NCI-H1048 (cell line): ENCODE measurements at places on chromosomes 16 and 17.

GRCh38 chr16:52372313-52372712, 174.6 kb downstream of the TOX3 start:
- DNase-seq = no peak

- no peak for DNase-seq
These were observed 4.8 kb upstream of the ANKRD11 start for GRCh38 chr16:89495121-89495520.

GRCh38 chr17:45743626-45744326, 40.3 kb upstream of the CRHR1 start:
- DNase-seq = no peak

GRCh38 chr17:40646791-40647623, 611 bp downstream of the SMARCE1 start:
- no peak for DNase-seq

- no peak for DNase-seq
These were observed 175.4 kb downstream of the SEC14L1 start for GRCh38 chr17:77316191-77316641.

- no peak for DNase-seq
These were observed 480 bp downstream of the MRPS7 start for GRCh38 chr17:75262112-75262606.

DNA sequence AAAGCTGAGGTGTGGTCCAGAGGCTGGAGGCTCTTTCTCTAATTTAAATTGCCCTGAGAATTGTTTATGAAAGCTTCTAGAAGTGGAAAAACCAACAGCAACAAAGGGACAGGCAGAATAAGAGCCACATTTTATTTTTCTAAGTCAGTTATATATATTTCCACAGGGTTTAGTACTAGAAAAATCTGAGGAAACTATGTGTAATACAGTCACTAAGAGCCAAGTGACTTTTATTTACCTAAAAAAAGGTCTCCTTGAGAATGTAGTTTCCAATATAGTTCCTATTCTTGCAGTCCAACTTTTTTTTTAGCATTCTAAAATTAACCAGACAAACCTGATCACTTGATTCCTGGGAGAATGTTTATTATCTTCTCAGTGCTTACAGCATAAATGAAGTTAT, 296.6 kb upstream of the MYOCD start:
- no peak for DNase-seq

DNA sequence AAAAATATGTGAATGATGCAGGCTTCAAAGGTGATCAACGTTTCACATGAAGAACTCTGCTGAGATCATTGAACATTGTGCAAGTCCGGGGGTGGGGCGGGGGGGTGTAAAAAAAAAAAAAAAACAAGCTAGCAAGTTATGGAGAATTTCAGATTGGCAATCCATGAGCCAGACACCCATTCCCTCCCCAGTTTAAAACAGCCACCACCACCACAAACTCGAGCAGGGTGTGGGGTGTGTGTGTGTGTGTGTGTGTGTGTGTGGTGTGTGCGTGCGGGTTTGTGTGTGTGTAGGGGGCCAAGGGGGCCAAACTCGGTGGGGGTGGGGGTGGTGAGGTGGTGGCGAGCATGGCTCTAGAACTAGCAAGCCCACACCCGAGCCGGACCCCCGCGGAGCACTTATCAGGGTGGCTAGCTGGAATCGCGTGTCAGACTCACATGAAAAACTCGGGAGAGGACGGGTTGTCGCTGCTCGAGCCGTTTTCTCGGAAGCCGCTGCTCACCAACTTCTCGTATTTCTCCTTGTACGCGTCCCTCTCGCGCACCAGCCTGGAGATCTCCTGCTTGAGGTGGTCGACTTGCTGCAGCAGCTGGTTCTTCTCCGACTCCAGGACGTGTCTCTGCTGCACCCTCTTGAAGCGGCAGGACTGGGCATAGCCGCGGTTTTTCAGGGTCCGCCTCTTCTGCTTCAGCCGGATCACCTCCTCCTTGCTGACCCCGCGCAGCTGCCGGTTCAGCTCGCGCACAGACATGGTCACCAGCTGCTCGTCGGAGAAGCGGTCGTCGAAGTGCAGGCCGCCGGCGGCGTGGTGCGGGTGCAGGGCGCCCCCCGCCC, 2.0 kb downstream of the MAF start:
- DNase-seq = no peak

DNA sequence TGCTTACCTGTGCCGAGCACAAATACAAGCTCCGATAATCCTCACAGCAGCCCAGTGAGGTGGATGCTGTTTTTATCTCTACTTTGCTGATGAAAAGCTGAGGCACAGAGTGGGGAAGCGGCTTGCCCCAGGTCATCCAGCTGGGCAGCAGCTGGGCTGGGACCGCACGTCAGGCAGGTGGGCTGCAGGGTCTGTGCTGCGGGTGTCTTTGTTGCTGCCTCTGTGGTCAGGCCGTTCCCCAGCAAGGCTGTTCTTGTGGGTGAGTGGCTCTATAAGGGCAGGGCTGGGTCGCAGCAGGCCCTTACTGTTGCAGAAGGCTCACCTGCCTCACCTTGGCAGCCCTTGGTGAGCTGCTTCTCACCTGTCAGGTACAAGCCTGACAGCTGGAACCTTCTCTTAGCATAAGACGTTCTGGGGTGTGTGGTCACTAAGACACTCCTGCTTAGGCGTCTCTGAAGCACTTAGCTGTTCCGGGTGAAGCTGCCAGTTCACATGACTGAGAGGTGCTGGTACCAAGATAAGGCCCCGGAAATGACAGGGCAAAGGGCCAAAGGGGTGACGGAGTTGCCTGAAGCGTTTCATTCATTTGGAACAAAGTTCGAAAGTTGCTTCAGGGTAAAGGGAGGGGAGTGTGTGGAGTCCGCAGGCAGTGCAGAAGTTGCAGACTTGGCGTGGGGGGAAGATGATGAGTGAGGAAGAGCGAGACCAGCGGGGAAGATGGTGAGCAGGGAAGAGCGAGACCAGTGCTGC, 17.4 kb downstream of the IRF8 start:
- no peak for DNase-seq

- no peak for DNase-seq
These were observed 394 bp upstream of the CPD start for GRCh38 chr17:30378241-30378824.

DNA sequence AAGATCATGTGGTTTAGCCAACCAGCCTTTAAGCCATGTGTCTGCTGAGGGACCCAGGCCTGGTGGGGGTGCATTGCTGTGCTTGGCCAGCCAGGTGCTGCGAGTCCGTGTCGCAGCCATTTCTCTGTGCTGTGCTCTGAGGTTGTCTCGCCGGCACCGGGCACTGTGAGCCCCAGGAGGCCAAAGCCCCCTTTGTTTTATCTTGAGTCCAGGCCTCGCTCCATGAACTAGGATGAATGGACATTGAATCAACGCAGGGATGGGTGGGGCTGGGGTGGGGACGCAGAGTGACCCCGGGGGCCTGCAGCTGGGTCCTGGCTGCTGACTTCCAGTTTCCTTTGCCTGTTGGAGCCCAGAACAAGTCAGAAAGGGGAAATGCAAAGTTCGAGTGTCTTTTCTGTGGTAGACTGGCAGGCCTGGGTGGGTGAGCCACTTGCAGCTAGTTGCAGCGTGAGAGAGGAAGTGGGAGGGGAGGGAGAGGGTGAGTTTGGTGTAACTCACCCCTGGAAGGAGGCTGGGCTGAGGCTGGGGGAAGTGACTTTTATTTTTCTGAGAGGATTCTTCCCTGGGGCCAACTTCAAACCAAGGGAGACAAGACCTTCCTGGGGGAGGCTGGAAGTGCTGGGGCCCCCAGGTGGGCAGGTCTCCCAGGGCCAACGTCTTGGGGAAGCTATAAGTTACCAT, 324.7 kb downstream of the SEC14L1 start:
- DNase-seq = no peak

DNA sequence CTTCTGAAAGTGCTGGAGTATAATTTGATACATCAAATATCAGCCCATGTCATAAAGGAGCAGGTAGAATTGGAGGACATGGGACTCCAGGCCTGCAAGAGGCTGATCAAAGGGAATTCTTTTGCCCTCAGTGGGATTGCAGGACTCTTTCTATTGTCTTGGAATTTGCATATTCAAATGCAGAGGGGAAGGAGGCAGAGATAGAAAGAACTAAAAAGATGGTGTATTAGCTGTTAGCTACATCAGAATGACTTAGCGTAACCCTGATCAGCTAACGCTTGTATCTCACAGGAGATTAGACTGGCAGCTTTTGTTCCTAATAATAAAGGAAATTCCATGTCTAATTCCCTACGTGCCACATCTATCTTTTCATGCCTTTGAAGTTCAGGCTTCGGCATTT, 1014.7 kb upstream of the RBFOX1 start:
- DNase-seq = no peak

- DNase-seq = no peak
These were observed 234.6 kb upstream of the CDH5 start for GRCh38 chr16:66131895-66132294.
